GOT3 (cell line): ENCODE measurements at places on chromosomes 3 and 15.

GRCh38 chr3:180996415-180996932 is 6.9 kb upstream of the DNAJC19 start:
- no peak for DNase-seq

DNA sequence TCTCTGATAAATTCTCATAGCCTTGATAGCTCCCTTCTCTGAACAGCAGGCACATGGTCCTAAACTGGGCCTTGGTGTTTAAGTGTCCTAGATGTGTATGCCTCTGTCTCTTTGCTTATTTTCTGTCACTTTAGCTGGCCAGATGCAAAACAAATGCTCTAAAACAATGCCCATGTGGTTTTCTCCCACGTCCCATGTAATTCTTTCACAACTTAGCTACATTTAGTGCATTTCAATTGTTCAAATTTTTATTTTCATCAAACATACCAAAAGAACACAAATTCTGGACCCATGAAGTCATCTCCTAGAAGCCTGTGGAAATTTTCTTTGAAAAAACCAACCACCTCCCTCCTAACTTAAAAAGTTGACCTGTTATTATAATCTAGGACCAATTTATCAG is 491.3 kb upstream of the AGTR1 start:
- DNase-seq, result no peak

- DNase-seq, result no peak
These were observed 32.9 kb upstream of the ACAD9 start for GRCh38 chr3:128846486-128846891.

DNA sequence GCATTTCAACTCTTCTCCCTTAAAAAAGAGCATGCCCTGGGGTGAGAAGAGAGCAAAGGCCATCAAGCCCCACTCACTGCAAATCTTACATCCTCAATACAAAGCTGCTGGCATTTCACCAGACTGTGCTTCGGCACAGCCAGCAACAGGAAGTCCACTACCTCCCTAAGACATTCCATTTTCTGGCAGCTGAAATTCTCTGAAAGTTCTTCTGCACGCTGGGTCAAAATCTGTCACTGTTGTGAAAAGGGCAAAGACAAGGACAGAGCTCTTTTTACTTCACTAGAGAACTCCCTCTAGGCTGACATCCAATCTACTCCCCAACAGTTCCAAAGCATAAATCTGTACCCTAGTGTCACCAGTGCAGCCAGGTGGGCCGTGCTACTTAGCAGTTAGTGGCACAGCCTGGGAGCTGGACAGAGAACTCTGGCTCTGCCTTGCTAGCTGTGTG is 6.3 kb downstream of the MTMR10 start:
- DNase-seq, result no peak

- no peak for DNase-seq
These were observed 143.0 kb upstream of the GALNT15 start for GRCh38 chr3:16031434-16031833.

DNA sequence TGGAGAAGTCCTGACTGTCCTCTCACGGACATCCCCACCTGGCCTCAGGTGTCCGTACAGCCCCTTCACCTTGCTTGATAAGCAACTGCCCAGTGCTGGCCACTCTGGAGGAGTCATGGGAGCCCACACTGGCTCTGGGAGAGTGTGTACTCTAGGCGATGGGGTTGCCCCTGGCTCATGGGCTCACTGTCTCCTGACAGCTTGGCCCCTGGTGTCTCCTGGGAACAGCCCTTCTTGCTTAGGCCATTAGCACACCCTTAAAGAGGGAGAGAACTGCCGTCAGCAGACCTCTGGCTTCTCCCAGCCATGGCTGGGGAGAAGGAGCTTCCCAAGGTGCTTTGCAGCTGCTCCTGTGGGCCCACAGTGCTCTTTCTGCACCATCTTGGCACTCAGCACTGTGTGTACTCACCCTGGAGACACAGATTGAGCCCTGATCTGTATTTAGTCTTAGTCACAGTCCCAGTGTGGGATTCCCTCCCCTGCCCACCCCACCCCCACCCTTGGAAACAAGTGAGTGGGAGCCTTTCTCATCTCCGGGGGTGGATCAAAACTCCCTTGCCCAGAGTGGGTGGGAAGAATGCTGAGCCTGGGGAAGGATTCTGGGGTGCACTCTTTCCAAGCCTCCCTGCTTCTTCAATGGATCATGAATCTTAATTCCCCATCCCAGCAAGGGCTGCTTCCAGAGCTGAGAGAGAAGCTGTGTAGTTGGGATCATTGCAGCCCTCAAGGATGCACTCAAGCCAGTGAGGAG is 83.5 kb upstream of the ADPGK start:
- DNase-seq, result no peak

DNA sequence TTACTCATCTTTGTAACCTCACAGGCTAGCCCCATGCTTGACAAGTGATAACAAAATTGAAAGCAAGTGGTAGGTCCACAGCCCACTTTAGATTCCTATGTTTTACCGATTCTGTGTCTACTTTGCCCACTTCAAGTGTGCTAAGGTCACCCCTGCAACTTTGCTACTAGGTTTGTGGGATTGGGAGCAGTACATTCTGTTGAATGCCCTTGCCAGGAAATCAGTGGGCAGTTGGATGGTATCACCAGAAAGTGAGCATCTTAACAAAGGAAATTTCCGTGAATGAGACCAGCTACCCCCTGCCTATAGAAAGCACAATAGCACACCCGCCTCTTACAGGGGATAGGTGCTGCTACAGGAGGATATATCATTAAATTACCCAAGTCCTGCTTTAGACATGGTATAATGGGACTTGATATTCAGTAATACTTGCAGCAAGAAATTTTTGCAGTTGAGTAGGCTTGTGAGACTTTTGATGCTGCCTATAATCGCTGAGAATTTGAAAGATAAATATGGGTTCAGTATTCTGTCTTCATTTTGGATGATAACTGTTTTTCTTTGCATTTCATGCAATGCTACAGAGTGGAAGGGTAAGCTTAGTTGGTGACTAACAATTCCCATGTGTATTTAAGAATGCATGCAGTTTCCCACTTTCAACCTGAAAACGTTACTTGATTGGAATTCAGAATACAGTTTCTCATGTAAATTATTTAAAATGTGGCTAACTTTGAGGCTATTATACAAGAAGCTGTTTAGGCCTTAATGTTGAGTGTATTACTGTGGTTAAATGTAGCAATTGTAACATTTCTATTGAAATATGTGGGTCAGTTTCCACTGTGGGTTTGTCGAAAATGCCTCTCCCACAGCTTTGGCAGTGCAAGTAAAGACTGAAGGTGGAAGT is 9.5 kb downstream of the EBLN2 start:
- no peak for DNase-seq

GRCh38 chr15:69092159-69092558 is 68.3 kb upstream of the GLCE start:
- DNase-seq, result no peak

- no peak for DNase-seq
These were observed 53.4 kb downstream of the HES1 start for GRCh38 chr3:194189243-194189791.

DNA sequence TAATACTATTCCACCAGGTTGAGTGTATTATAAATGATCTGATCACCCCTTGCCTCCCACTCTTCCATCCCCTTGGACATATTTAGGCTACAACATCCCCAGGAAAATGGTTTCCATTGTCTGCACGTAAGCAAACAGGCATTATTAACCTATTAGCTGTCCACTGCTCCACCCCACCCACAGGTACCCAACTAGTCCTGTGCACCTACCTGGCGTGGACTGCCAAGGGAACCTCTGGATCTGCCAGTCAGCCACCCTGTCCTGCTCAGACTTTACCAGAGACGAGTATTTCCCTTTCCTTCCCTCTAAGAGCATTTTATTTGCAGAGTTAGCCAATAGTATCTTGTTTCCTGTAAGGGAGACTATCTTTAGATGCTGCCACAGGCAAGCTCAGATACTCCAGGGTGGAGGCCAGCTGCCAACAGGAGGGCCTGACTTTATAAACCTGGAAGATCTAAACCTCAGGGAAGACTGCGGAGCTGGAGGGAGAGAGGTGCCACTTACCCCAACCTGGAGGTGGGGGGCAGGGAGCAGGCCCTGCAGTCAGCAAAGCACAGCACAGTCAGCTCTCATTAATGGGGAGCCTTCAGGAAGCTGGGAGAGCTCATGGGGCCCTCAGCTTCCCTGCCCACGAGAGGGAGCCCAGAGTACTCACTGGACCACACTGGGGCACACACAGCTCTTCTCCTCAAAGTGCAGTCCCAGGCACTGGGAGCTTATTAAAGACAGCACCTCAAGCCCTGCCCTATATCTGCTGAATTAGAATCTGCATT is at the start of gene CX3CR1:
CX3CR1 (minus strand) TSS at position 292 of the 773 bp plus-strand sequence. CDS start 13,527 bp downstream, outside the sequence.
- no peak for DNase-seq

DNA sequence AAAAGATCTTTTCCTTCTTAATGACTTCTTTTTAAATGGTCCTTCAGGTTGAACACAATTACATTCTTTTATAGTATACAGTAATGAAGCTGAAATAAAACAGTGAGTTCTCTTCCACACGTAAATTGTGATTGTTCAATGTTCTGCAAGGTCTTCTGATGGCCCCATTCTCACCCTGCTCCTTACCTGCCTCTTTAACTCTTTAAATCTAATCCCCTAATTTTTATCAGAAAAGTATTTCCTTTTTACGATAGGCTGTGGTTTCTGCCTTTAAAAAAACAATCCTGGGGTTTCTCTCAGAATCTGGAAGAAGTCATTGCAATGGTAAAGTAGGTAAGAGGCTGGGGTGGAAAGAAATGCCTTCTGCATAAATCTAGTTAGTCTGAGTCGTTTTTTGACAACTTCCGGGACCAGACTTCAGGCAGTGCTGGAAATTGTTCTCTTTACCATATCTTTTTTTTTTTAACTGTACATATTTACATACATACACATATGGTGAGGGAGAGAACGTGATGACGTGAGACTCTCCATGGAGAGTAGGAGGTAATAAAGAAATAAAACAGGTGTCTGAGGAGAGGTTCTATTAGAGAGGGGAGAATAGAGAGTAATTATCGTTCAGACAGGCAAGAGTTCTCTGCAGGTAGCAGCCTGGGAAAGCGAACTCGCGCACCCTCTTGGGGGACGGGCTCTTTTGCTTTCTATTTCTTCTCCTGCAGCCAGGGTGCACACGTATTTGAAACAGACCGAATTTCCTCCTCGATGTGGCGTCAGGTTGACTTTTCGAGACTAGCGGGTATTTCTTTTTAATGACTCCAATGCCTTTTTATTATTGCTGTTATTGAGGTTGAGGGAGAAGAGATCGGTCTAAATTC is at the start of gene SIDT1:
SIDT1 (plus strand) TSS at position 730 of the 872 bp plus-strand sequence. CDS start 467 bp downstream, outside the sequence.
- DNase-seq, result no peak

DNA sequence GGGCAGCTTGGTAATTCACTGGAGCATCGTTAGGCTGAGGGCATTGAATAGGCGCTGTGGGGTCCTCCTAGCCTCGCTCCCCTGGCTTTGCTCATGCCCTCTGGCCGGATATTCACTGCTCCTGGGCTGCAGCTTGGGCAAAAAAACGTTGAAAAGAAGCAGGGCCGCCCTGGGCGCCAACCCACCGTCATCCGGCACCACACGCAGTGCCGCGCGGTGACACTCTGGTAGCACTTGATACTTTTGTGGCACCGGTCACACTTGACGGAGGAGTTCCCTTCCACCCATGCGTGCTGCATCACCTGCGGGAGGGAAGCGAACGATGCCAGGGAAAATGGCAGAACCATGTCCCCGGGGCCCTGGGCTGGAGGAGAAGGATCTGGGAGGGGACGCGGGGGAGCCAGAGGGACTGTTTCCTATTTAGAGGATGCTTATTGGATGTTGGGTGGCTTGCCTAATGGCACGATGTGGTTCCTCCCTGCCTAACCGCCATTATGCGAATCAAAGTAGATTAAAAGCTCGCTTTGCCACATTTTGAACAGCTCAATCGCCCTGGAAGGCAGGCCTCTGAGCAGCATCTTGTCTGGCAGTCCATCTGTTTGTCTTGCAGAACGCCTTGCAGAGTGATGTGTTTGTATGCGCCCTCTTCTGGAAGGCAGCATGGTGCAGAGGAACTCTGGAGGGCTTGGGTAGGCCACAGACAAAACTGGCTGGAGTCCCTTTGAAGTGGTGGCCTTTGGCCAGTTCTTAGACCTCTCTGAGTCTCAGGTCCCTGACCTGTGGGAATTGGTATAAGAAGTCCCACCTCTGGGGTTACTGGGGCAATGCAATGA is 93.2 kb downstream of the DGKG start:
- no peak for DNase-seq
